ENCODE measurements at places on chromosomes 12 and 14.

DNA sequence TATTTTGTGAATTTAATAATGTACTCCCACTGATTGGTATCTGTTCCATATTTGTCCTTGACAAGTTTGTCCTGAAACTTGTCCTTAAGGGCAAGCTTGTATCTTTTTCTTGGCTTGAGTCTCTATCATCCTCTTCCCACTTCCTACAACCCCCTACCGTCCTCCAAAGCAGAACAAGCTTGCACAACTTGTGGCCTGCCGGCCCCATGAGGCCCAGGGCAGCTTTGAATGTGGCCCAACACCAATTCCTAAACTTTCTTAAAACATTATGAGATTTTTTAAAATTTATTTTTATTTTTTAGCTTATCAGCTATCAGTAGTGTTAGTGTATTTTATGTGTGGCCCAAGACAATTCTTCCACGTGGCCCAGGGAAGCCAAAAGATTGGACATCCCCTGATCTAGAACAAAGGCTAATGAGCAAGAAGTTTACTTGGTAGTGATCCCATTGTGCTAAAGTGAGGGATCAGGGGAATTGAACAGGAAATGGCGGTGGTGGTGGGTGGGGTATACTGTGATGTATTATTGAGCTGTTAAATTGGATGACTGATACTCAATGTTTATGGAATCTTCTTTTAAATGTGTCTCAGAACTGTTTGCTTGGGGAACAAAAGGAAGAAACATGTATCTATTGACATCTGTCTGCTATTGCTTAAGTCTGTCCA is 37.8 kb downstream of the TMX1 start:
- DNase-seq = no peak

DNA sequence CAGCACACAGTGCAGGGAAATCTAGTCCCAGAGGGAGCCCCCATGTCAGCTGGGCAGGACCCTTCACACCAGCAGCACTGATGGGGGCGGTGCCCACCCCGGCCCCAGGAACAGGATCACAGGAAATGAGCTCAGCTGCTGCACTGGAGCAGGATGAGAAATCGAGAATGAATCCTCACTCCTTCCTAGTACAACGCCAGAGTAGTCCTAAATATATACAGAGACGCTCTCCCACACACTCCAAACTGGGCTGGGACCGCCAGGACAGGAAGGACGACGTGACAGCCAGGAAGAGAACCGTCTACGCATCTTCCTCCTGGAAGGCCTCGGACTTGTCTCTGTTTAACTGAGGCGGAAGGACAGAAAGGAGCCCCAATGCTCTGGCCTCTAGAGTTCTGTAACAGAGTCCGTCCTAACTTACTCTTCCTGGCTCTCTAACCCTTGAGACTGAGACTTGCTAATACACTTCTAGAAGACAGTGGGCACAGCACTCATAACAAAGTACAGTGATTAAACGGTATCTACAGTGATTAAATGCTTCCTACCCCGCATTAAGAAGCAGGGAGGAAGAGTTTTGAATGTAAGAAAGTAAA is 33.4 kb downstream of the CDC42BPB start:
- DNase-seq = no peak

DNA sequence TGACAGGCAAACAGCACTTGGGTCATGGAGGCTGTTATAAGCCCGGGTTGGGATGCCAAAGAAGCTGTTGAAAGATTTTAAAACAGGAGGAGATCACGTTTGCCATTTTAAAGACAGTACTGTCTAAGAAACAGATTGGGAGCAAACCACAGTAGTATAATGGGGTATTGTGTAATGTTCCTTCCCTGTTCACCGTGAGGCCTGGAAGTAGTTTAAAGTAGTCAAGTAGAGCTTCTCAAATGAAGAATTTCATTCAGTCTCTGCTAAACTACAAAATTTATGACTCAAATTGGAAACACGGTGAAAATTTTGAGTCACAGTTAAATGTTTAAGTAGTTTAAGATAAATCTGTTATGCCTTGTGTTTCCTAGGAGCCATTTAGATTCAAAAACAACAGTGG is 35.8 kb downstream of the ATP2A2 start:
- no peak for DNase-seq

DNA sequence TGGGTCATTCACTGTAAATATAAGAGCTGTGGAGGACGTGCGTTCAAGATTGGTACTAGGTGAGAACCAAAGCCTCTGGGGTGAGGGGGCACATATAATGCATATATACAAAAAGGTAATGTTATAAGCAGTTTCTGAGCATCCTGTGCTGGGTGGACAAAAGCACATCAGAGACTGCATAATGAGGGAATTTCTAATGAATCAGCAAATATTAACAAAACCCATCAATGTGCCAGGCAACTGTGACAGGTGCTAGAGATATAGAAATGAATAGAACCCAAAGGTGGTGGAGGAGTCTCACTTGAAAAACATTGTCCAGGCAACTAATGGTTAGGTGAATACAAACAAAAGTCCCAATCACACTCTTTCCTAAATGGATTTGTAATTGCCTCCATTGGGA is 74.7 kb downstream of the GPR65 start:
- no peak for DNase-seq
